Lower leg skin (tissue), 4 donors: ENCODE measurements at places on chromosomes 16 and 17.

DNA sequence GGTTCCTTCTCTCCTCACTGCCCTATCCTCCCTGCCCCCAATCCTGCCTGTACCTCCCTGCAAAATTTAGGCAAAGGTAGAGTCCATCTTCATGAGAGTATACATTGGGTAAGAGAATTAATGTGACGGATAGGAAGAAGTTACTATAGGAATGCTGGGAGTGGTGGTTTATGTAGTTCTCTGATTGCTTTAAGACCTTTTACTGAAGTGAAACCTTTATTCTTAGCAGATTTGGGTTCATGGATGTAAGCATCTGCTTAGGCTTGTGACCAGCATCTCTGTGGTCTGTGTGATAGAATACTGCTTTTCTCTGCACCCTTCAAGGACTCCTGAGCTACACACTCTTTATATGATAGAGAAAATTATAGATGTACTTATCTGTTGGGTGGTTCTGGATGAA lies 127.3 kb downstream of the PRKCA start:
- DNase-seq, result no peak

DNA sequence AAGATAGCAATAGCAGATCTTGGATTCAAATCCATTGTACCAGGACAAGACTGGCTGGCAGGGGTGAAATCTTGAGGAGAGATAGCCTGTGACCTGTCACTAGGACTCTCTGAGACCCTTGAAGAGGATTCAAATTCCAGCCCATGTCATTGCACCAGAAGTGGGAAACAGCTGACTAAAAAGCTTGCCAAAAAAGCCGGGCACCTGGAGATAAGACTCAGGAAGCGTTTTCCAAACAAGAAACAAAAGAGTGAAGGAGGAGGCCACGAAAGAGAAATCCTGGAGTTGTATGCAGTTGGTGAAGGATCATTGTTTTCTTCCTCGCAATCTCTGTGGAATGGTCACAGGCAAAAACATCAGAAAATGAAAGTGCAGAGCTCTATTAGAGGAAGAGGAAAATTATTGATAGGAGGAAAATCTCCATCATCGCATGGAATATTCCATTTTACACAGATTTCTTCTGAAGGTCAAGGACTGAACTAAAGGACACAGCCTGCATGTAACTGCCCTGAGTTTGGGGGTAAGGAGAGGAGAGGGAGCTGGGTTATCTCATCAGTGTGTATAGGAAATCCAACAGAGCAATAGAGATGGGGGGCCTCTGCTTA lies 9.0 kb upstream of the WSB1 start:
- no peak for DNase-seq

GRCh38 chr16:72501739-72502593 lies 330.0 kb upstream of the PMFBP1 start:
- peak; percentile 15 for DNase-seq

GRCh38 chr17:51640108-51640622 lies 379.8 kb downstream of the UTP18 start:
- DNase-seq, result no peak

DNA sequence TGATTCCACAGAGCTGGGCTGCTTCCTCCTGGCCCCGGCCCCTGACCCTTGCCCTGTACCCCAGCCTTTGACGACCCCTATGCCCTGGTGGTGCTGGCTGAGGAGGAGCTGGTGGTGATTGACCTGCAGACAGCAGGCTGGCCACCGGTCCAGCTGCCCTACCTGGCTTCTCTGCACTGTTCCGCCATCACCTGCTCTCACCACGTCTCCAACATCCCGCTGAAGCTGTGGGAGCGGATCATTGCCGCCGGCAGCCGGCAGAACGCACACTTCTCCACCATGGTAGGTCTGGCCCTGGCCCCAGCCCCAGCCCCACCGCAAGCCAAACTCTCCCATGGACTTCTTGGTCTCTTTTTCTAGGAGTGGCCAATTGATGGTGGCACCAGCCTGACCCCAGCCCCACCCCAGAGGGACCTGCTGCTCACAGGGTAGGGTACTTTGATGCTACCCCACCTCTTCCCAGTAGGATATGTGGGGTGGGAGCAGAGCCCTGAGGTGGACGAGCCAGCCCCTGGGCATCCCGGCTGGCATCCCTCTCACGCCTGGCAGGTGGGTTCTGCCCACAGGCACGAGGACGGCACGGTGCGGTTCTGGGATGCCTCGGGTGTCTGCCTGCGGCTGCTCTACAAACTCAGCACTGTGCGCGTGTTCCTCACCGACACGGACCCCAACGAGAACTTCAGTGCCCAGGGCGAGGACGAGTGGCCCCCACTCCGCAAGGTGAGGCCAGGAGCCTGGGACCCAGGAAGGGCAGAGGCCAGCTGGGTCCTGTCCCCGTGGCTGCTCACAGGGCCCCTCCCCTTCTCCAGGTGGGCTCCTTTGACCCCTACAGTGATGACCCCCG lies 19.0 kb upstream of the MYO15B start:
- no peak for DNase-seq

- DNase-seq, result no peak
These were observed 207.0 kb downstream of the MSI2 start for GRCh38 chr17:57463103-57463885.

GRCh38 chr16:2520097-2520783 lies at the start of gene AMDHD2:
TSS of gene AMDHD2 (plus strand) at chr16:2520371. CDS start at chr16:2520459, 88 bp downstream.
- DNase-seq, result peak; percentile 90

GRCh38 chr16:85819245-85819644 lies 19.8 kb downstream of the COX4I1 start:
- DNase-seq, result peak; percentile 95

GRCh38 chr17:16269658-16270057 lies 52.6 kb downstream of the PIGL start:
- DNase-seq, result no peak

DNA sequence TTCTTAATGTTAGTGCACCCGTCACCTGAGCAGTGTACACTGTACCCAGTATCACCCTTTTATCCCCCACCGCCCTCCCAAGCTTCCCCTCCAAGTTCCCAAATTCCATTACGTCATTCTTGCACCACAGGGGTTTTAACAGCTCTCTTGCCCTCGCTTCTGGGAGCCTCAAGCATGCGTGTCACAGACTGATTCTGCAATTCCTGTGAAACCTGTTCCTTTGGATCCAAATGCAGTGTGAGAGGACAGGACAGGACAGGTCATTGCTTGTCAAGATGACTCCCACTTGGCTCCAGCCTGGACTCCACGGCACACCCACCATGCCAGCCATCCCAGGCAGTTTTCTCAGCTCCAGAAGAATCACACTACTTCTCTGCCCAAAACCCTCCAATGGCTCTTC lies 44.1 kb downstream of the CYB5D2 start:
- DNase-seq, result peak; percentile 73

DNA sequence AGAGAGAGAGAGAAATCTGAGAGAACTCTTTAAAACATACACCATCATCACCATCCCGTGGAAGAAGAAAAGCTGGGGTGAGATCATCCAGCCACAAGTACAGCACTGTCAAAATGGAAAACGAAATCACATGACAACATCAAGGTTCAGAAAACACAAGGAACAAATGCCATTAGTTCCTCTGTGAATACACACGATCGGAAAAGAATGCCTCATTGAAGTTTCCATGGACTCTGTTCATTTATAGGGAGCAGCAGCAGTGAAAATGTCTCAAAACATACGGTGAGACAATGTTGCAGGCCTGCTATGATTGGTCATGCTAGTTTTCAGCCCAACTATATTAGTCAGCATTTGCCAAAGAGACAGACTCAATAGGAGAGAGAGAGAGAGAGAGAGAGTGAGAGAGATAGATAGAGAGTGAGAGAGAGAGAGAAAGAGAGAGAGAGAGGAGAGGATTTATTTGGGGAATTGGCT lies 4.4 kb downstream of the CFAP97D1 start:
- no peak for DNase-seq

DNA sequence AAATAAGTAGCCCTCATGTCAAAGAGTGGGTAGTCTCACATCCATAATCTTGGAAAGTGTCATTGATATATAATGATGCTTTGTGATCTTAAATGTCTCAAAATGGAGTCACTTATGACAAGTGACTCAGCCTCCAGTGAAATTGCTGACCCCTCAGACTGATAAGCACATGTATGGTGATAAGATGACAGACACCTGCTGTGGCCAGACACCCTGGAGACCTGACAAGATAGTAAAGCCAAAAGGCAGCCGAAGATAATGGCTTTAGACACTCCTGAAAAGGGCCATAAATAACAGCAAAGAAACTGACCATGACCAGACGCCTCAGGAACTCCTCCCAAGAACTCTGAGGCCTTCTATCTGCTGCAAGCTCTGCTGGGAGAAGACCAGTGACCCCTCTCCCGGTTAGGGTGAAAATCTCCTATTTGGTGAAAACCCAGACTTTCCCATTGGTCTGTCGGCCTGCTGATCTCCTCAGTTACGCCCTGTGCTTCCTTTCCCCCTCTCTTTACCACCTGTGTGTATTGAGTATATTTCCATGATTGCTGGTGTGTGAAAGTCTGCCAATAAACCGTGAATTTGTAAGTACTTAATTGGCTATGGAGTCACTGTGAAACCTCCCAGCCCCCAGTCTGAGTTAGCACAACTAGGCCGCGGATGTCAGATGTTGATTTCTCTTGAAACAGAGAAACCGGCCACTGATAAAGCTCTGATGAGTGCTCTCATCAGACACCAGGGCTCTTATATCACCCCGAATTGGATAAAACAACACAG lies 226.7 kb upstream of the MYOCD start:
- no peak for DNase-seq

- peak; percentile 96 for DNase-seq
These were observed at the start of gene SPECC1 for GRCh38 chr17:20009302-20010098. TSS of gene SPECC1 (plus strand) at chr17:20009359. CDS start at chr17:20096652, 87,293 bp downstream.
